ENCODE measurements at places on chromosomes 6 and 20.

GRCh38 chr6:107677399-107677798 lies 146.7 kb downstream of the SCML4 start:
- DNase-seq: no peak

- DNase-seq: no peak
These were observed 32.6 kb downstream of the PSMG4 start for GRCh38 chr6:3291346-3291745.

GRCh38 chr6:166430269-166430668 lies 47.5 kb upstream of the MPC1 start:
- no peak for DNase-seq

- DNase-seq: no peak
These were observed 59.6 kb upstream of the TTPAL start for GRCh38 chr20:44415833-44416715.

DNA sequence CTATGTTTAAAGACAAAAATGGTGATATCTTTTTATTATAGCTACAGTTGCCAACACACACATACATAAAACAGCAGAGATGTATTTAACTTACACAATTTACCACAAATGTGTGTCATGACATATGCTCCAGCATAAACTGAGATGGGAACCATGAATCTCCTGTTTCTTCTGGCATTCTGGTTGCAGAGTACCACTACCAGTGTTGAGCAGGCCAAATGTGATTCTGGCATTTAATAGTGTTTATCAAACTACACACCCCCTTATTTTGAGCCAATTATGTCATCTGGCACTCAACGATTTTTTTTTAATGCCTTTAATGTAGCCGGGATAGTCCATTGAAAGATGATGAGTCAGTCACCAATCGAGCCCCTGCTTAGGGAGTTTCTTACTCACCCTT lies 59.0 kb upstream of the TPD52L1 start:
- no peak for DNase-seq

DNA sequence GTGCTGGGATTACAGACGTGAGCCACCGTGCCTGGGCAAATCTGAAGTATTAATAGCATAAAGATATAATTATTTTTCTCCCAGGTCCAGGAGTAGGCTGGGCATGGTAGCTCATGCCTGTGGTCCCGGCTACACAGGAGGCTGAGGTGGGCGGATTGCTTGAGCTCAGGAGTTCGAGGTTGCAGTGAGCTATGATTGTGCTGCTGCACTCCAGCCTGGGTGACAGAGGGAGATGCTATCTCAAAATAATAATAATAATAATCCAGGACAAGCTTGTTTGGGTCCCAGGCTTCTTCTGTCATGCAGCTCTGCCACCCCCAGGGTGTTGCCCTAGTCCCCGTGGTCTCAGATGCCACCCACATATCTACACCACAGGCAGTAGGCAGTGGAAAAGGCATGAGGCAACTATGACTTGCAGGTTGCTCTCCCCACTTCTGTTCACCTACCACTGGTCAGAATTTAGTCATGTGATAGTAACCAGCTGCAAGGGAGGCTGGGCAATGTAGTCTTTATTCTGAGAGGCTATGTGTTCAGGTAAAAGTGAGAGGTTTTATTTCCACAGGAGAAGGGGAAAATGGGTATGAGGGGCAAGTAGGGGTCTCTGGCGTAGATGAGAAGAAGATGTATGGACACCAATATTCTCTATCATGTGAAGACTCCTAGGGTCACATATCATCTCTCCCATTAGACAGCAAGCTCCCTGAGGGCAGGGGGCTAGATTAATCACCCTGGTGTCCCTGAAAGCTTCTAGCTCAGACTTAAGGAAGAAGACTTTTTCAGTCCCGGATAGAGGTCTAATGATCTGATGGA lies 25.7 kb downstream of the TCF15 start:
- DNase-seq: peak; percentile 36

DNA sequence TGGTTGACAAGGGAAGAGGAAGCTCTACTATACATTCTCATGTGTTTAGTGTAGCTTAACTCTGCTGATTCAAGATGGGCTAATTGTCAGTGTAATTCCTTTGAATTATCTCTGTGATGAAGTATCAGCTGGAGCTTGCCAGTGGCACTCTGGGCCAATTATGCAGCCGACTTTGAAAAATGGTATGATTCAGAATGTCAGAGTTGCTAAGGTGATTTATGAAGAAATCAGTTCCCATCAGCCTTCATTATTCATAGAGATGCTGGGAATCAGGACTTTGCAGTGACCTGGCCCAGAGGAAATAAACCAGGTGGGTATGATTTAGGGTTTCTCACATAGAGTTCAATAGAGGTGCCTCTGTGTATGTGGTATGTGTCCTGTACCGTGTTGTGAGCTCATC lies 33.4 kb downstream of the KCNS1 start:
- no peak for DNase-seq

- DNase-seq: no peak
These were observed 14.3 kb downstream of the PHACTR2 start for GRCh38 chr6:143691900-143692636.

- peak; percentile 44 for DNase-seq
These were observed 42.3 kb downstream of the YTHDF1 start for GRCh38 chr20:63173552-63174191.

DNA sequence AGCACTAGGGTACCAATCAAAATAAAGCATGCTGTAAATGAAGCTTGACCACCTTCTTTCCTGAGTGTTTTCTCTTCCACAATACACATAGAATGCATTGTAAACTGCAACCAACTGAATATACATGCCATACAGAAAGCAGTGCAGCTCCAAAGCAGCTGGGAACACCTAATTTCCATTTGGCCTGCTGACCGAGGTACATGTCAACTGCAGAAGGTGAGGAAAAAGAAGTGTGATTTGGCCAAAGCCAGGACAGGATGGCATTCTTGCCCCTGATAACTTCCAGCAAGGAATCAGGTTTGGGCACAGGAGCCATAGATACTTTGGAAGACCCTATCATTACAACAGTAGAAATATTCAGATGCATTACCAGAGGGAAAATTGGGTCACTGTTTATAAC lies 258.4 kb downstream of the SLC35F1 start:
- DNase-seq: no peak

DNA sequence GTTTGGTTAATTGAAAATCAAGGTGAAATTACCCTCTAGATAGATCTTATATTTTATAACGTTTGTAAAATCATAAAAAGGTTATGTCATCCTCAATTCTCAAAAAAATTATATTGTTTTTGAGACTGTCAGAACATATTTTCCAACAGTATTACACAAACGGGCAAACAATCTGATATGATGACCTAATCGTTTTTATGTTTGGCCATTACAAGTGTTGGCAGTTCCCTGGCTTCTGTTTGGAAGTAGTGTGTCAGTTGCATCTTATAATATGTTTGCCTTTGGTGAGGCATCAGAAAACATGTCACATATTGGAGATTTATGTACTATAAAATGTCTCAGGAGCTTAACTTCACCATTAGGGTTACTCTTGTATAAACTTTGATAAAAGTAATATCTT lies 308.1 kb upstream of the EPHA7 start:
- no peak for DNase-seq

GRCh38 chr6:17043148-17043522 lies 58.7 kb upstream of the STMND1 start:
- peak; percentile 72 for DNase-seq

- peak; percentile 82 for DNase-seq
These were observed 23.2 kb downstream of the RBCK1 start for GRCh38 chr20:431012-431904.

DNA sequence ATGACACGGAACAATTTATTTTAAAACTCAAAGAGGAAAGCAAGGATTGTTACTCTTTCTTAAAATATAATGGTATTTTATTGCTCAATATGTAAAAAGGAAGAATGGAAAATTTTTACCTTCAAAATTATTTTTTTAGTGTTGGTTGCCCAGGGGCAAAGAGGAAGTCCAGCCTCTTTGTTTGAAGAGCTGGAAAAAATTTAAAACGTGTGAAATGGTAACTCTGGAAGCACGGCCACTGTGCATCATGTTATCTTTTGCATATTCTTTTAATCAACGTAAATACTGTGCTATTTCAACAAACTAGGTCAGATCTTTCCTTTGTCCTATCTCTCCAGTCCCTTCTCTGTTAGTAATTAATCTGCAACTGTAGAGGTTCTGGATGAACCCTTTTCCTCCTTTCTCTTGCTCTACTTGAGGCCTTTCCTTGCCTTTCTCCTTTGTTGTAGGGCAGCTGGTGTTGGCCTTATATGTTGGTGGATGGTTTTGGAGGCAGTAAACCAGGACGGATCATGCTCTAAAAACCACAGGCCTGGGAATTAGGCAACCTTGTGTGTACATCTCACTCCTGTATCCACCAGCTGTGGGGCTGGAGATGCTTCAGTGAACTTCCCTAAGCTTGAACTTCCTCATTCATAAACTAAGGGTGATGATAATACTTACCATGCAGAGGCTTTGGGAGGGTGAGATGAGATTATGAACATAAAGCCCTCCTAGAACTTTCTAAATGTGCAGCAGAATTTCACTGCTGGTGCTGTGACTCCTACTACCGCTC lies 143.3 kb downstream of the PRL start:
- no peak for DNase-seq

- DNase-seq: no peak
These were observed 545.9 kb upstream of the FLRT3 start for GRCh38 chr20:14883324-14883723.

DNA sequence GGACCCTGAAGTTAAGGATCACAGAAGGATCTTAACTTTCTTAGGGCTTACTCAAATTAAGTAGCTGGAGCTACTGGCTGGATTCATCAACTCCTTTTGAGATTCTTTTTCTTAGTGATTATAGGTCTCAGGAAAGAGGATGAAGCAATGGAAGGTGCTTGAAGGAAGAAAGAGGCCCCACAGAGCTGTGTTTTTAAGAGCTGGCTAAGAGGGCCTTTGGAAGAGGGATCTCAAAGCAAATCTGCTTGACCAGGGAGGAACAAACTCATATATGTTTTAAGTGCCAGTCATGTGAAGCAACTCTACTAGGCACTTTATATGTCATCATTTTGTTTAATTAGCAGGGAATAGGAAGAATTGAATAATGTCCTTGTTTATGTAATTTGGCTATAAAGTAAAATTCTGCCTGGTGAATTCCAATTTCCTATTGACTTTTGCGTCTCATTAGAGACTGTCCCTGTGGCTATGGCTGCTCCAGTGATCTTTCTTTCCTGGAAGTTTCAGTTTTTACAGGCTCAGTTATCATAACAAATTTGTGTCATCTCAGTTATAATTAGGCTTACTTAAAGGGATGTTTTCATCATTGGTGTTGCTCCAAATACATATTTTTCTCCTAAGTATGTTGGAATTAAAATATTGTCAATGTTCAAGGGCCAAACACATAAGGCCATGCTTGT lies 222.8 kb upstream of the CITED2 start:
- no peak for DNase-seq

- no peak for DNase-seq
These were observed 29.9 kb downstream of the FRK start for GRCh38 chr6:116030770-116031169.

DNA sequence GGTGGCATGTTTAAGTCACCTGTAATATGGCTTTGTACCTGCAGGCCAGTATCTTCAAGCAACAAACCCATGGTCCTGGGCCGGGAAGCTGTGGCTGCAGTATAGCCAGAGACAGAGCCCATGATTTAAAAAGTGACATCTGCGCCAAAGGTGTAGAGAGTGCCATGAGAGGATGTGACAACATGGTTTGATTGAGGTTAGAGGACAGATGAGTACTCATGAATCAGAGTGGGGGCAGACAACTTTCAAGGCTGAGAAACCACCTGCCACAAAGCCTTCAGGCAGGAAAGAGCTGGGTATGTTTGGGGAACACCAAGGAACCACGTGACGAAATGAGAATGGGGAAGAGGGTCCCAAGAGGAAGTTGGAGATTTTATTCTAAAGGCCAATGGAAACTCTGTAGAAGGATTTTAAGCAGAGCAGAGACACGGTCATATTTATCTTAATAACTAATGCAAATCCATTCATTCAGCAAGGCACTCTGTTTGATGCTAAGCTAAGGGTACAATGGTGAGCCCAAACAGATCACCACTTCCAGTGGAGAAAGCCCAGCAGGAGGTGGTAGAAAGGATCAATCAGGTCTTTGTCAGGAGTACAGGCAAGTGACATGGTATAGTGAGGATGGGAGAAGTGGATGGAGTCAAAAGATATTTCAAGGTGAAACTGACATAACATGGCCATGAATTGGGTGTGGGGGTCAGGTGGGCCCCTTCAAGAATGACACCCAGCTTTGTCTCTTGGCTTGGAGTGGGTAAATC lies 3.4 kb upstream of the MICAL1 start:
- no peak for DNase-seq

DNA sequence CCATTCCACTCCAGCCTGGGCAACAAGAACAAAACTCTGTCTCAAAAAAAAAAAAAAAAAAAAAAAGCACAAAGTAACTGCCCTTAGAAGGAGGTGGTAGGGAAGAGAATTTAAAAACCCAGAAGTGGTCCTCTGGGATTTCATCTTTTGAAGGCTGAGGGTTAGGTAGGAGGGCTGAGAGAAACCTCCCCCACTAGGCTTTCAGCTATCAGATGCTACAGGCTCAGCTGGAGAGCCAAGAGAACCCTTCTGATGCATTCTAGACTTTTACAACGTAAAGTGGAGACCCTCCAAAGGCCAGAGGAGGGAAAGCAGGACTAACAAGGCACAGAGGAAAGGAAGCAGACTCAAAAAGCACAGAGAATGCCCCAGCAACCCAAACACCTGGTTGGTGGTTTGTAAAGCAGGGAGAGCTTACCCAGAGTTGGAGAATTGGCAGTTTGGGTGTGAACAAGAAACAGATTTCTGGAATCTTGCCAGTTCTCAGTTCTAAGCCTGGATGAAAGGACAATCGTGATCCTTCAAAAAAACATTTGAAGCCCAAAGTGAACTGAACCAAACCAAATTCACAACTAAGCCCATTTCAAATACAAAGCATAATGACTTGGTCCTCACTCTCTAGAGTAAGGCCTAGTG lies 23.2 kb upstream of the SPAG4 start:
- no peak for DNase-seq

DNA sequence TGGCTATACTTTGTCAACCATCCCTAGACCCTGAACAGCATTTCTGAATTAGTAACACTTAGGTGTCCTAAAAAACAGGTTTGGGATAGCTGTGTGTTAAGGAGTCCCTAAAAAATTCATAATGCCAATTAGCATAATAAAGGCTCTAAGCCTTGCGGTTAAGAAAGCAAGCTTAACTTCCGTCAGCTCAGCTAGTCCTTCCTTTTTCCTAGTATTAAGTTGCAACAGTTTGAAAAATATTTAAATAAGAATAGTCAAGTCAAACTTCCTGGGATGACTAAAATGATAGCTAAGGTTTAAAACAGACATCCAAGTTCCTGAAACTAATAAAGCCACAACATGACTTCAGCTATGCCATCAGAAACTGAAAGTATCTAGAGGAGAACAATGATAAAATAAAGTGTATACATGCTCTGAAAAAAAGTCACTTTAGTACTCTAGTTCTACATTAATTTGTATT lies 3.5 kb downstream of the AKIRIN2 start:
- DNase-seq: no peak

GRCh38 chr6:106385530-106385929 lies 25.0 kb downstream of the CRYBG1 start:
- no peak for DNase-seq

DNA sequence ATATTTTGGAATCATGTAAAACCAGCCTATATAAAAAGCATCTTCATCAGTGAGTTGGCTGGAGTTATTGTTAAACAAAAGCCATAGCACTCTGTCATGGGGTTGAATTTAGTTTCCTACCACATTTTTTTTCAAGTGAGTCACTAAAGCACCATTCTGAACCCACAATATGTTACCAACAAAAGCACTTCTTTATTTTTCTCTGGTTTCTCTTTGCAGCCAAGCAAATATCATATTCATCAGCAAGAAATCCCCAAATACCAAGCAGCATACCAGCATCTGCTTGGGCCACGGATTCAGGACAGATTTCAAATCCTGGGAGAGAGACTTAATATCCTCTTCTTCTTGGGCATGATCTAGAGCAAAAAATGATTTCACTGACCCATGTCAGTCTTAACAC lies 441.4 kb downstream of the BCKDHB start:
- no peak for DNase-seq
